Activated naive CD4-positive, alpha-beta T cell (primary cell): ENCODE measurements at places on chromosomes 3 and 15.

DNA sequence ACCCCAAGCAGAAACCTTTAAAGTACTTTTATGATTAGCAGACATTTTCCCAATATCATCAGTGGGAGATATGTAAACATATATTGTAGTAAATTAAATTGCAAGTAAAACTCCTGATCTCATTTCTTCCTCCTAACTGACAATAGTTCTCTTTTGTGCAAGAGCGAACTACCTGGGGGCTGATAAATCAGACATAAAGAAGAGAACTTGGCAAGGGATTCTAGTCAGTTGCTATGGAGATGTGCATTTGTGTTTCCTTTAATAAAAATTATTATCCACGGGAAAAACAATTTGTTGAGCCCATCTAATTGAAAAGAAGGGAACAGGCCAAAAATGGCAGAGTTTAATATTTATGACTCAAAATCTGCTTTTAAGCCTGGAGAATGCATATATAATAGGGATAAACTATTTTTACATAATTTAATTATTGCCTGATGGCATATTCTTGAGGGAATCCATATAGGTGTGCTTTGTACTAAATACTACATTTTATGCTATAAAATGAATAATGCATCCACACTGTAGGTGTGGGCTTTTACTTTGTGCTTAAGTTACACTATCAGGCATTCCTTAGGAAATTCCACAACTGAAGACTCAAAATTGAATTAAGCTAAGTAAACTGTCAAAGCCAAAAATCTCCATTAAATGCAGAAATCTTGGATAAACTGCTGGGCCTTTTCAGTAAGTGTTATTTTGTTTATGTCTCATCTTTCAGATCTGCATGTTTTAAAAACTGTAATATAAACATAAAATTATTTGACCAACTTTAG is 258.1 kb downstream of the ERC2 start:
- DNase-seq: no peak

DNA sequence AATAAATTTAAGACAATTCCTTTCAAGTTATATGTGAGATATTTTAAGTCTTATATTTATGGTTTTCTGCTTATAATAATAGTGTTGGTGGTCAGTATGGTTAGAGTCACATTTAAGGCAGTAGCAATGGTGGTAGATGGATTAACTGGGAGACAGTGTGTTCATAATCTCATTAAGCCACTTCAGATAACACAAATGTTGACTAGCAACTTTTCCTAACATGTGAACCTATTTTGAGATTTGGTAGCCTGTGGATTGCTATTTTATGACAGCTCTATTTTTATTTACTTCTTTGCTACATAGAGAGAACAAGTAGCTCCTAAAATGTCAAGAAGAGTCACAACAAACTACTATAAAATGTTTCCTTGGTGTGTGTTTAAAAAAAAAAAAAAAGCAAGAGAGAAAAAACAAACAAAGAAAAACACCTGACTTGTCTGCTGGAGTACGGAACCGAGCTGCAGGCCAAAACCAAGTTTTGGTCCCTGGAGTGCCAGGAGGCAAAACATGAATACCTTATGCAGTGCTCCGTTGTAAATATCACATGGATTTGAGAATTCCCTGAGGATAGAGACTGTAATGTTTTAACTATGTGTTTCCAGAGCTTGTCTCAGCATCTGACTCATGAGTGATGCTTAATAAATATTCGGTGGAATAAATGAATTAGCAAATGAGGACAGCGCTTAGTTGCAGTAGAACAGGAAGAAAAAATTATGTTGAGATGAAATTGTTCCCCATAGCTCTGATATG is 457.1 kb upstream of the ROBO2 start:
- DNase-seq: no peak

GRCh38 chr3:174884776-174885568 is 25.8 kb downstream of the NAALADL2 start:
- no peak for DNase-seq

DNA sequence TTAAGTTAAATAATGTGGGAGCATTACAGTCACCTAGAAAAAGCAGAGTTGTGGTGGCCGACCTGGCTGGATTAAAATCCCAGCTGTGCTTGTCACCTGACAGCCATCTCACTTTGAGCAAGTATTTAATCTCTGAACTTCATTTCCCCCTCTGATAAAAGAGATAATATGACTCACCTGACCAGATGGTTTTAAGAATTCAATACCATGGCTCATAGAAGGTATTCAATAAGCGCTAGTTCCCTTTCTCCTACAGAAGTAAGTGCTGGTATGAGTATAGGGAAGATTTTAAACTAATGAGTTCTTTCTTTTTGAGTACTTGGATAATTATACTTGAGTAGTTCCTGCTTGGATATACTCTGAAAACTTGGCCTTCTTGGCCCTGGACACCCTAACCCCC is 325.5 kb downstream of the IL5RA start:
- no peak for DNase-seq

DNA sequence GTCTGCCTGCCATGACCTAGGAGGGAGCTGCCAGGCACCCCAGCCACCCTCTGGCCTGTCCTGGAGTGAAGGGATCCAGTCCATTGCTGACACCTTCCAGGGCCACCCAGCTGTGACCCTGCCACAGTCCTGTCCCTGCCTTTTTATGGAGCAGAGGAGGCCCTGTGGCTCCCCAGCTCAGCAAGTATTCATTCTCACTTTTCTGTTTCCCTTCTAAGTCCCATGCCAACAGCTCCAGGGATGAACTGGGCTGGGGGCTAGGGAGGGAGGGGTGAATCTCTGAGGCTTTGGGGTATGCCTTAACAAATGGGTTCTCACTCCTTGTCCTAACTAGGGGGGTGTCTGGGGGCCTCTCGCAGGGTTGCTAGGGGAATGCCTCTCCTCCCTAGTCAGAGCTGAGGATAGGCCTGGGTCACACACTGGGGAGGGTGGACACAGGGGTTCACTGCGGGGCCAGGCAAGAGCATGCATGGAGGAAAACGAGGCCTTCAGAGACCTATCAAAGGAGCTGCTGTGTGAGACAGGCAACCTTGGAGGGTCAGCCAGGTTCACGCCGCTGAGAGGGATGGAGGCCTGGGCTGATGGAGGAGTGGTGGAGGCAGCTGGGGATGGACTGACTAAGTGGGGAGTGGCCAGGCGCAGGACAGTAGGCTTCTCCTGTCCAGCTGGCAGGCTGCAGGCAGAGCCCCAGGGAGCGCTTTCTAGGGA is 31.8 kb downstream of the EPHB3 start:
- no peak for DNase-seq

GRCh38 chr3:194314388-194315068 is 36.6 kb downstream of the CPN2 start:
- no peak for DNase-seq

DNA sequence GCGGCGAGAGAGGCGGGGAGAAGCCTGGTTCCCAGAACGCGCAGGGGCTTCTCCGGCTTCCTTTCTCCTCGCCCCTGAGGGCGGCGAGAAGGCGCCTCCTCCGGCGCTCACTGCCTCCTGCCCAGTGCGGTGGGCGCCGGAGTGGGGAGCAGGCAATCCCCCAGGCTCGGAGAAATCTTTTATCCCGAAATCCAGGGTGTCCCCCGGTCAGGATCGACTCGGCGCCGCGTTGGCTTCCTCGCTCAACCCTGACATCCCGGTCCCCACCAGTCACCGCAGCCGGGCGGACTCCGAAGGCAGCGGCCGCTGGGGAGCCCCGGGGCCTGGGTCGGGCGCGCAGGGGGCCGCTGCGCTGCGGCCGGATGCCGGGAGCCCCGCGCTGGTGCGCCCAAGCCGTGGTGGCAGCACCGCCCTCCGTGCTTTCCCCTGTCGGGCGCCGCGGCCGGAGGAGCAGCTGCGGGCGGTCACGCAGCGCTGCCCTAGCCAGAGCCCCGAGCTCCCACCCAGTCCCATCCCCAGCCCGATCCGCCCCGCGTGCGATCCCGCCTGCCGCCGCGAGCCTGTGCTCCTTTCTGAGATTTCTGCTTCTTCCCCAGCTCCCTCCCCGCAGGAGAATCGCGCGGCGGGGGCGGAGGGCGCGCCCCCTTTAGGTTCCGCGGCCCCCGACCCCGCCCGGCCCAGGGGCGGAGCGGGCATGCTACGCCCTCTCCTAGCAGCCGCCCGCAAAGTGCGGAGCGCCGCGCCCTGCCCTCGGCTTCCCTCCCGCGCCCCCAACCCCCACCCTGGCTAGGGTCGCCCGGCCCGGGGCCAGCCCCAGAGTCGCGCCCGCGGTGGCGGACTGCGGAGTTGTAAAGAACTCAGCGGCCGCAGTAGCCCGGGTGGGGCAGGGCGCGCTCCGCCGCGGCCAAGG is 683 bp upstream of the CACNA2D3 start:
- no peak for DNase-seq

GRCh38 chr15:72319360-72319984 is 485 bp downstream of the CELF6 start:
- no peak for DNase-seq

DNA sequence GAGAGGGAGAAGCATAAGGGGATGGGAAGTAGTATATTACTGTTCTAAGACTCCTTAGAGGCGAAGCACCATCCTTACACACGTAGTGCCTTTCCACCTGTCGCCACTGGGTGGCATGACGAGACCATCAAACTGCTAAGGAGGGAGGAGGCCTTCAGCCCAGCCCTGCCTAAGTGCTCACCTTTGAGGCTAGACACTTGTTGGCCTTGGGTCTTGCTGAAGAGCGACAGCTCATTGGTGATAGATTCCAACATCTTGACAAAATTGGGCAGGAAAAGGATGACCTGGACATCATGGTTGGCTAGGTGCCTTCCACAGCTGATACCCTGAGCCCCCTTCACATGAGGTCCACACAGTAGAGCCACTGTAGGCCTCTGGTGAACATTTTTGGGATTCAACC is 19.6 kb downstream of the CLK3 start:
- peak; percentile 23 for DNase-seq

GRCh38 chr3:183895296-183895695 is 10.6 kb upstream of the PARL start:
- DNase-seq: no peak

DNA sequence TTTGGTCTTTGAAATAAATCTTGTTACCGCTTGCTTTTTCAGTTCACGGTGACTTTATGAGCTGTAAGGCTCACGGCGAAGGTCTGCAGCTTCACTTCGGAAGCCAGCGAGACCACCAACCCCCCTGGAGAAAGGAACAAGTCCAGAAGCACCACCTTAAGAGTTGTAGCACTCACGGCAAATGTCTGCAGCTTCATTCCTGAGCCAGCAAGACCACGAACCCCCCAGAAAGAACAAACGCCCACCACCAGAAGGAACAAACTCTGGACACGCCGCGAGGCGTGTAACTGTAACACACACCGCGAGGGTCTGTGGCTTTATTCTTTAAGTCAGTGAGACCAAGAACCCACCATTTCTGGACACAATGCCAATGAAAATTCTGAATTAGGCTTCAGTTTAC is 28.8 kb downstream of the GOLGA6A start:
- no peak for DNase-seq

GRCh38 chr15:100764778-100765466 is 114.7 kb upstream of the ALDH1A3 start:
- DNase-seq: no peak

GRCh38 chr3:29892976-29893554 is 612.2 kb downstream of the RBMS3 start:
- DNase-seq: no peak
